Natural killer cell treated with Interleukin-12 subunit alpha and Interleukin-12 subunit beta and Interleukin-15 and Interleukin-18, amount 100 ng/mL, for 72 hours (primary cell): ENCODE measurements at places on chromosomes 4 and X. TPM values are rescaled to one million over a fixed set of nuclear protein-coding genes. Genes with fewer than 3 reads are reported as not detected.

GRCh38 chrX:31132821-31133241 is 61.0 kb upstream of the FTHL17 start:
- no peaks in the 10 kb centered on the region for H3K27me3 ChIP-seq
- H3K36me3 ChIP-seq, result no peaks in the 10 kb centered on the region
- DNase-seq, result no peak

Gene ETDB
- not detected for total RNA-seq

DNA sequence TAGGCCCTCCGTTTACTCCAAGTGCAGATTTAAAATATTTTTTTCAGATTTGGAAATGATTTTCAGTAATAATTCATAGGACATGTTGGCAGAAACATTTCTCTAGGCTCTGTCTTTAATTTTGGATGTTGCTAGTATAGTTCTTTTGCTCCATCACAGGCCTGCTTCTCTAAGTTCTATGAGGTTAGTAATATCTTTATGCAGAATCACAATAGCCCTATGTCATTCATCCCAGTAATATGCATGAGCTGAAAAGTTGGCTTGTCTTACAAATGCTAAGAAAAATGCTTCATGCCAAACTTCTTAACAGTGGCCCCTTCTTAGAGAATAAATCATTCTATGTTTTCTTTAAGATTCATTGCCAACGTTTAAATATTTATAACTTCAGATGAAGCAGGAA is 148.3 kb upstream of the TLL1 start:
- H3K4me3 ChIP-seq, result no peak overlapping the region
- no peaks in the 10 kb centered on the region for H3K36me3 ChIP-seq
- H3K27ac ChIP-seq, result no peak overlapping the region
- H3K27me3 ChIP-seq, result no peaks in the 10 kb centered on the region
- no peaks in the 10 kb centered on the region for H3K4me1 ChIP-seq

GRCh38 chr4:119939071-119939995 is 127.3 kb downstream of the MAD2L1 start:
- no peaks in the 10 kb centered on the region for H3K36me3 ChIP-seq
- no peaks in the 10 kb centered on the region for H3K4me1 ChIP-seq
- DNase-seq, result no peak
- H3K4me3 ChIP-seq, result no peak overlapping the region
- no peak overlapping the region for H3K27ac ChIP-seq

- no peaks in the 10 kb centered on the region for H3K36me3 ChIP-seq
- H3K27ac ChIP-seq, result no peak overlapping the region
- no peaks in the 10 kb centered on the region for H3K4me1 ChIP-seq
- DNase-seq, result no peak
- no peak overlapping the region for H3K4me3 ChIP-seq
Measured at GRCh38 chr4:107734120-107734519, 14.1 kb upstream of the PAPSS1 start.

- H3K4me1 ChIP-seq, result no peaks in the 10 kb centered on the region
- H3K4me3 ChIP-seq, result no peak overlapping the region
- H3K27ac ChIP-seq, result no peak overlapping the region
- DNase-seq, result no peak
Measured at GRCh38 chr4:27057662-27058061, 197.0 kb downstream of the STIM2 start.

DNA sequence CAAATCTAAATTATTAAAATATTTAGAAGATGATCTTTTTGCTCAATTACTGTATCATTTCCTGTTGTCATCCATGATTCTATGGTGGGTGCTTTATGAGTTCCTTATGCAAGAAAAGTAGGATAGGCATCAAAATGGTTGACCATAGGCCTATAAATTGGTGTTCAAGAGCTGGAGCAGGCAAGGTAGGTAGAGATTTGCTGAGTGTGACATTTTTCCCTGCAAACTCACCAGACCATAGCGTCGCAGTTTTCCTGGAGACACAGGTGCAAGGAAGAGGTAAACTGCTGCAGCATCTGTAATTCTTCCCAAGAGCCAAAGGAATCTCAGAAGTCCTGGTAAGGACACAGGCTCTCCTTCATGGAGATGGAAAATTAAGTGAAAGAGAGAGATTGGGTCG is 33.7 kb upstream of the DCLK2 start:
- H3K27me3 ChIP-seq, result peaks cover 6% of the 10 kb centered on the region
- no peaks in the 10 kb centered on the region for H3K36me3 ChIP-seq
- H3K4me1 ChIP-seq, result no peaks in the 10 kb centered on the region
- no peak overlapping the region for H3K27ac ChIP-seq
- no peak overlapping the region for H3K4me3 ChIP-seq
- DNase-seq, result no peak

DNA sequence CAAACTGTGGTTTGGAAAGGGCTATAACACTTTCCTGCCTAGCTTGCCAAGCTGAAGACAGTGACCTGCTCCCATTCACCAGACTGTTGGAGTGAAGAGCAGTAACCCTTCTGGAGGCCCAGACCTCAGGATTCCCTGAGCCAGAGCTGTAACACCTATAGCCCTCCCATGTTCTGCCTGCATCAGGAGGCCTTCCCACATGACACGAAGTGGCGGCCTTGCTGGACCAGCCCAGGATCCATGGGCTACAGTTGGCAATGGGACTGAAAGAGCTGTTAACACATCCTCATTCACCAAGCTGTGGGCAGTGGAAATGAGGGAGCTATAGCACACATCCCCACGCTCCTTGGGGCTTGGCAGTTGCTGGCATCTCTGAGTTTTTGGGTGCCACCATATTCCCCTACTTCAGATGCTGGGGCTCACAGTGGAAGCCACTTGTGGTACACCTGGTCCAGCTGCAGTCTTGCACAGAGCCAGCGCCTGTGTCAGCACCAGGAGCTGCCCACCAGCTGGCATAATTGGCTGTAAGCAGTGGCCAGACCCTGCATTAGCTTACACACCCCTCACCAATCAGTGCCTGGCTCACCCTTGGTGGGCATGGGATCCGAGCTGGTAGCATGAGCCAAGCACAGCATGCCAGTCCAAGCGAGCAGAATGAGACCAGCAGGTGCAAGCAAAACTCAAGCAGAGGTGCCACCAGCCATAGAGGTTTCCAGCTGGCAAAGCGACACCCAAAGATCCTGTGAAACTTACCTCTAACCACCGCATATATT is 1029.3 kb downstream of the TECRL start:
- DNase-seq, result no peak
- no peaks in the 10 kb centered on the region for H3K27me3 ChIP-seq
- H3K36me3 ChIP-seq, result no peaks in the 10 kb centered on the region
- no peaks in the 10 kb centered on the region for H3K4me1 ChIP-seq
- H3K4me3 ChIP-seq, result no peak overlapping the region

DNA sequence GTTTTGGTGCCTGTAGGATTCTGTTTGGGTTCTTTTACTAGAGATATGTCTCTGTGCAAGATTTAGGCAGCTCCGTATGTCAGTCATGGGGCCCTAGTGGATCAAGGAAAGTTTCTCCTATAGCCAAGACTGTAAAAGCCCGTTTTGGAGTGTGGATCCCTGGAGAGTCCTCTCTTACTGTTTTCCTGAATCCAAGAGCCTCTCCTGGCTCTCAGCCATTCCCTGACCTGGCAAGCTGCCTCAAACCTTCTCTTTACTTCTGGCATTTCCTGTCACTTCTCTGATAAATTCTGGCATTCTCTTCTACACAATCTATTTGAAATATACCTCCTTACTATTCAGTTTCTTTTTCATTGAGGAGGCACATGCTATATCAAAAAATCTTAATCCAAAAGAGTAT is 41.4 kb downstream of the DCAF12L2 start:
- no peaks in the 10 kb centered on the region for H3K4me1 ChIP-seq
- H3K27me3 ChIP-seq, result no peaks in the 10 kb centered on the region
- H3K36me3 ChIP-seq, result no peaks in the 10 kb centered on the region
- DNase-seq, result no peak
- H3K4me3 ChIP-seq, result no peak overlapping the region

GRCh38 chr4:40897557-40898203 is 147.9 kb downstream of the NSUN7 start:
- no peak overlapping the region for H3K27ac ChIP-seq
- DNase-seq, result peak; percentile 68
- no peak overlapping the region for H3K4me3 ChIP-seq
- no peaks in the 10 kb centered on the region for H3K36me3 ChIP-seq

Gene PAGE5
- not detected for total RNA-seq

DNA sequence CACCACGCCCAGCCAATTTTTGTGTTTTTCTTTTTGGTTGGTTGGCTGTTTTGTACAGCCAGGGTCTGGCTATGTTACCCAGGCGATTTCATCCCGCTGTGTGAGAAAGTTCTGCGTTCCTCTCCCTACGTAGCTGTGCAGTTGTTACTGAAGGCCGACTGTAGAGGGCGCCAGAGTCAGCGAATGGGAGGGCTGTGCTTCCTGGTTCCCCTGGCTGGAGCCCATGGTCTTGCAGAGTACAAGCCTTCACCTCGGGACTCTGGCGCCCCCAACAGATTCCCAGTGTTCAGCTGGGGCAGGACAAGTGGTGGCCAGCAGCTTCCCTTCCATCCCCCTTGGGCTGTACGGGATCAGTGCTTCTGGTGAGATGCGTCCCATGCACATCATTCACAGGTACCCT is 5.6 kb upstream of the CT45A1 start:
- H3K36me3 ChIP-seq, result no peaks in the 10 kb centered on the region
- H3K27ac ChIP-seq, result no peak overlapping the region
- peaks cover 2% of the 10 kb centered on the region for H3K27me3 ChIP-seq
- no peak overlapping the region for H3K4me3 ChIP-seq
- no peaks in the 10 kb centered on the region for H3K4me1 ChIP-seq

Gene MAOB
- total RNA-seq, result not detected

DNA sequence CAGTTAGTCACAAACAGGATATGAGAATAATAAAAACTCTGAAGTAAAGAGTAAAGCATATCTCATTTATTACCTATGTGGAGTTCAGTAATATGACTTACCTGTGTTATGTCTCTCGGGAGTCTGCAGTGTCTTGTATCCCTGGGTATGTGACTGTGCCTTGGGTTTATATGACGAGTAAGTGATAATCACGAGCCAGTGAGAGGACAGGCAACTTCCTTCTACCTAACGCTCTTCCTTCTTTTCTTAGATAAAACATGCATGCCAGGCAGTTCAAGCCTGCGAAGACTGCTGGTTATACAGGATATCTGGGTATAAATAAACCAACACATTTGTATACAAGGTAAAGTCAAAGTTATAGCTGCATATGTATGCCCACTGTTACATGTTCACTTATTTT is at the start of gene HPGDS:
Gene HPGDS (minus strand): TSS at position 143 of the 400 bp plus-strand sequence. CDS start 8,207 bp downstream, outside the sequence.
- H3K27me3 ChIP-seq, result peaks cover 4% of the 10 kb centered on the region
- peak within 1 kb of the TSS; percentile 50 for H3K4me3 ChIP-seq
- H3K36me3 ChIP-seq, result no peaks in the 10 kb centered on the region
- no peak within 1 kb of the TSS for H3K27ac ChIP-seq
- peaks cover 11% of the 10 kb centered on the region for H3K4me1 ChIP-seq
- no peak for DNase-seq
